ENCODE measurements at places on chromosomes 5 and 9.
A peak's percentile ranks its signal among the peaks of the same experiment; 100 is the strongest.

DNA sequence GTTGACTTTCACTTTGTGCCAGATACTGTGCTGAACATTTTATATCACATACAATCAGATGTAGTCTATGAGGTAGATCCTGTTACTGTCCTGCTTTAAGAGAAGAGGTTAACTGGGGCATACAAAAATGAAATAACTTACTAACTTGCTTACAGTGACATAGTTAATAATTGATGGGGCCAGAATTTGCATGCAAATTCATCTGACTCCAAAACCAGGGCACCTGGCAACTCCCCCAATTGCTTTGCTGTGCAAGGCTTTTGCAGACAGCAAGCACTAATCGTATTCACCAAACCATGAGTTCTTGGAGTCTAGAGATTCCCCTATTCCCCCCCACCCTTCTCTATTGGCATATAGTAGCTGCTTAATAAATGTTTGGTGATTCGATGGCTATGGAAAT lies 155.9 kb downstream of the TTLL11 start:
- DNase-seq, result no peak

DNA sequence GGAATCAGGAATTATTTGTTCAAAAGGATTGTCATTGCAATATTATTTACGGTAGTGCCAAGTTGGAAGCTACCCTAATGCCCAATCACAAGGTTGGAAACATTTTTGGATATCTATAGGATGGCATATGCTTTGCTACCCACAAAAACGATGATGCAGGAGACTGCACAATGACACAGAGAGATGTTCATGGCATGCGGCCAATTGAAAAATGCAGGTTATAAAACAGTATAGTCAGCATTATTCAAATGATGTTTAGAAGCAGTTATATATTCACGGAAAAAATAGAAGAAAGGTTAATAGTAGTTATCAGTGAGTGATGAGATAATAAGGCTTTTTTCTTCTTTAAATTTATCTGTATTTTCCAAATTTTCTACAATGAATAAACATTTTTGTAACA lies 5.9 kb upstream of the ACSL6 start:
- DNase-seq, result no peak

DNA sequence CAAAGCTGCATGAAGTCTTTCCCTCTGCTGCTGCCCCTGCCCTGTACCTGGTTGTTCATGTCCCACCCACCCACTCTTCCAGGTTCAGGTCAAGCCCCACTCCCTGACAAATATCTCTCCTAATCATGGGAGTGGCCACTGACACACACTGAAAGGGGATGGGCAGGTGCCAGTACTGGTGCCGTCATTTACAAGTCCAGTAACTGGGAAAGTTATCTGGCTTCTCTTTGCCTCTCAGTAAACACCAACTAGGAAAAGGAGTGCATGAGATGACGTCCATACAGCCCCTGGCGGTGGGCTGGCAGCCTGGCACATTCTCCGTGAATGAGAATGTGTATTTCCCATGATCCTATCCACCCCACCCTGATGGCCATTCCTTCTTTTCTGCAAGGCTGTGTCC lies 225.2 kb downstream of the FSTL4 start:
- no peak for DNase-seq

DNA sequence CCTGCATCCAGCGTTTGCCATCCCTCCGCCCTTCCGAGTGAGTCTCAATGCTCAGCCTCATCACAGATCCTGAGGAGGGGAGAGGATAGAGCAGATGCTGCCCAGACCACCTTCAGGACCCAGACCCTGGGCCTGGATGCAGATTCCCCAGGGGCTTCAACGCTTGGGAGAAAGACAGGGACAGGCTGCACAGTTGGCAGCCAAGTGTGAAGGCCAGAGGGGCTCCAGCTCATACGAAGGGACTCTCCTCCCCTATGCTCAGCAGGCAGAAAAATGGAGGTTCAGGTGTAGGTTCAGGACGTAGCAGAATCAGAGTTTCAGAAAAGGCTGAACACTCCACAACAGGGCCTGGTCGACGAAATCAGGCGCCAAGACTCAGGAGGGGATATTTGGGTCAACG lies 378.5 kb upstream of the IRX1 start:
- no peak for DNase-seq

GRCh38 chr5:96794757-96795156 lies 13.0 kb downstream of the ERAP1 start:
- DNase-seq, result peak; percentile 20

DNA sequence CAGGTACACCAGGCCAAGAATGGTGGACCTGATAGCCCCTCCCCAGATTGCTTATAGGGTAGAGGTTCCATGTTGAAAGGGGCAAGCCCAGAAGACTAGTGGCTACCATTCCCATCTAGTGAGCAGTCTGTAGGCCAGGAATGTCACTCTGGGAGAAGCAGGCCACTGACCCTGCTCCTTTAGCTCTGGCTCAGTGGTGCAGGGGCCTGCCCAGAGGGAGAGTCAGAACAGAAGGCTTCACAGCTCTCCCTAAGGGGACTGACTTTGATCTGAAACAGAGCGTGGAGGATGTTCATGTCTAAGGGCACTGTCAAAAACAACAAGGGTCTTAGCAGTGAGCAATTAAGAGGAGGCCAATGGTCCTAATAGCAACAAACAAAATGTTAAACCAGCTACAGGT lies 81.7 kb downstream of the ZNF354C start:
- no peak for DNase-seq
